ENCODE measurements at places on chromosomes 3 and 15.

DNA sequence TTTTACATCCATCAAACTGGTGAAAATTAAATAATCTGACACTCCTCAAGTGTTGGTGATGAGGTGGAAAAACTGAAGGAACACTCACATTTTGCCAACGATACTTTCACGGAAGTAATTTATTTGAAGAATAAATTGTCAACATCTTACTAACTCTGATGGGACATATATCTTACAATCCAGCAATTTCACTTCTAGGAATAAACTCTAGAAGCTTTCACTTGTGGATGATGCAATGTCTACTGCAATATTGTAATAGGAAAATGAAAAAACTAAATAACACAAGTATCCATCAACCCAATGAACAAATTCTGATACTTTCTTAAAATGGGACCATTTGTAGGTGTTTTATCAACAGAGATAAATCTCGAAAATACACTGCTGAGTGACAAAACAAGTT is 16.2 kb upstream of the LIPC start:
- DNase-seq, result no peak

GRCh38 chr3:172538368-172539151 is 15.3 kb upstream of the TNFSF10 start:
- no peak for DNase-seq

DNA sequence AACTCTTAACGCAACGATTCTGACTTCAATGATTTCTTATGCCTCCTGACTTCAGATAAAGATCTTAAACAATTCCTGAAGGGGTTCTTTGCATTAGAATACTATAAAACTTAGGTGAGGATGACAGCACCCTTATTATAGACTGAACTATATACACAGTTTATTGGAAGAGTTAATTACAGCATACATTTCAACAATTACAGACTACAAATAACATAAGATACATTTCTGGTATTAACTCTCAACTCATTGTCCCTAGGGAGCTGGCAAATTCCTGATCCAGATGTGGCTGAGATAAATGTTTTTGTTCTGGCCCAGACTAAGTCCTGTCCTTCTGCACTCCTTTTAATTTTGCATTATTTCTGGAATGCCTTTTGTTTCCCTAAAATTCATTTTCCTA is 155.5 kb upstream of the TMC3 start:
- DNase-seq, result no peak

DNA sequence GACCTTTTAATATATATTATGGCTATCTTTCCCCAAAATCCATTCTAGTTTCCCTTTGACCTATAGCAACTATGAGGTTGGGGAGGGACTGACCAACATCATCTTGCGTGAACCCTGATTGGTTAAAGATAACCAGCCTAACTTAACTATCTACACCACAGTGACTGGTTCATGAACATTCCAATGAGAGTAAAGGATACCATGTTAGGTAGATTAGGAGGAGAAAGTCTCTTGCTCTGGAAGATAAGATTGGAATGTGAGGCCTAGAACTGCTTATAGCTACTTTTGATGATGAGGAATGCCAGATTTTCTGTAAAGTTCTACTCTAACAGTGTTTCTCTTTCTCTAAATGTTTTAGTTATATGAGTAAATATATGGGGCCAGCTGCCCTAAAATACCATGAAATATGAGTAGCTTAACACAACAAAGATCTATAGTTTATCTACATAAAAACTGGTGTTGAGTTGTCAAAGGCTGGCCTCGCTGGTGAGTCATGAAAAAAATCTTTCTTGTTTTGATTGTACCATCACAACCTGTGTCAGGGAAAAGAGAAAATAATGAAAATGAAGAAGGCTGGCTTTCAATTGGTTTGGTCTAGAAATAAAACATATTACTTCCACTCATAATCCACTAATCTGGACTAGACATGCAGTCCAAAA is 481.4 kb downstream of the NSUN3 start:
- DNase-seq, result no peak

DNA sequence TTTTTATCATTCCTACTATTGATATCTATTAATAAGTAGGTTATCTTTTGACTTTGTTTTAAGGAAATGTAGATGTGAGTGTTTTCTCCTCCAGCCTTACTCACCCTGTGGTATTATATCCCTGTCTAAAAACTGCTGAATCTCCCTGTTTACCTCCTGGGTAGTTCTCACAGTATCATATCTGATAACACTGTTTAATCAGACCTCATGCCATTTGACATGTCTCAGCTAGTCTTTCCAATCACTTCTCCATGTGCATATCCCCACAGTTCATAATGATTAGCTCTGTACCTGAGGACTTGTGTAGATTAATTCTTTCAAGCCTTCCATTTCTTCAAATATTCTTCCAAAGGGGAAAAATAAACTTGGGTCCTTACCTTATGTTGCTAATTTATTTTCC is 30.7 kb downstream of the DUOX2 start:
- no peak for DNase-seq

DNA sequence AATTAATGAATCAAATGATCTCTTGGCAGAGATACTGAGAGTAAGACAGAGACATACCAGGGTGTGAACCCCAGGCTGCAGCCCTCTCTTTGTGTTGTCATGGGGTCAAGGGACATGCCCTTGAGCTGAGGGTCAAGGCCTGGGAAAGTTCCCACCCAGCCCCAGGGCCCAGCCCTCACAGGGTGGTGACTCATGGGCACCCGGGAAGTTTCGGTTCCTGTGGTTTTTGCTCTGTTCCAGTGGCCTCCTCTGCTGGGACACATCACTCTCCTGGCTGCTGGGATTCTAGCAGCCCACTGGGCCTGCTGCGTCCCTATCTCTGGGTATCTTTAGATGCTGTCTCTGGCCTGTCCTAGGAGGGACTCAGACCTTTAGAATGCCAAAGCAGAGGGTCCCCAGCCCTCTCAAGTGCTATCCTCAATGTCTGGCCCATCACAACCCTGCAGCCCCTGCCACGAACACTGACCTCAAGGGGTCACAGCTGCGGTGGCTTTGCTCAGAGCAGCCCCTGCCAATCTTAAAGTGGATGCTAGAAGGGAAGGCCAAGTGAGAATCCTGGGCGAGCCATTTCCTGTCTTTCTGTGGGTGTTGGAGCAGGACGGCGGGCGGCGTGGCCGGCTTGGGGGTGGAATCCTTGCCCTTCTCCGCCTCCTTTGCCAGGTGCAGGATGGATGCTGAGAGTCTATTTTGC is 148.4 kb upstream of the TLE3 start:
- no peak for DNase-seq

Data from stimulated activated CD4-positive, alpha-beta T cell treated with anti-CD3 and anti-CD28 coated beads, Interleukin-2, amount 100 ng/mL, for 24 hours (primary cell).